Stimulated activated CD8-positive, alpha-beta memory T cell treated with anti-CD3 and anti-CD28 coated beads, Interleukin-2, amount 100 ng/mL, for 1 hour (primary cell): ENCODE measurements at places on chromosomes 16 and 17.

DNA sequence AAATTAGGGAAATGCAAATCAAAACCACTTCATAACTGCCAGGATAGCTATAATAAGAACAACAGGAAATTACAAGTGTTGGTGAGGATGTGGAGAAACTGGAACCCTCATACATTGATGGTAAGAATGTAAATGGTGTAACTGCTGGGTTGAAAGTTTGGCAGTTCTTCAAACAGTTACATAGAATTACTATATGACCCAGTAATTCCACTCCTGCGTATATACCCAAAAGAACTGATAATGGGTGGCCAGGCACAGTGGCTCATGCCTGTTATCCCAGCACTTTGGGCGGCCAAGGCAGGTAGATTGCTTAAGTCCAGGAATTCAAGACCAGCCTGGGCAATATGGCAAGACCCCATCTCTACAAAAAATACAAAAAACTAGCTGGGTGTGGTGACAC, 4.5 kb upstream of the CMTM4 start:
- DNase-seq = no peak

GRCh38 chr17:41811549-41812380, at the start of gene P3H4:
P3H4 (minus strand) TSS chr17:41811949; CDS start chr17:41811915, 34 bp downstream.
- DNase-seq = peak; percentile 49

GRCh38 chr17:73105431-73105830, 12.9 kb upstream of the SLC39A11 start:
- DNase-seq = no peak

DNA sequence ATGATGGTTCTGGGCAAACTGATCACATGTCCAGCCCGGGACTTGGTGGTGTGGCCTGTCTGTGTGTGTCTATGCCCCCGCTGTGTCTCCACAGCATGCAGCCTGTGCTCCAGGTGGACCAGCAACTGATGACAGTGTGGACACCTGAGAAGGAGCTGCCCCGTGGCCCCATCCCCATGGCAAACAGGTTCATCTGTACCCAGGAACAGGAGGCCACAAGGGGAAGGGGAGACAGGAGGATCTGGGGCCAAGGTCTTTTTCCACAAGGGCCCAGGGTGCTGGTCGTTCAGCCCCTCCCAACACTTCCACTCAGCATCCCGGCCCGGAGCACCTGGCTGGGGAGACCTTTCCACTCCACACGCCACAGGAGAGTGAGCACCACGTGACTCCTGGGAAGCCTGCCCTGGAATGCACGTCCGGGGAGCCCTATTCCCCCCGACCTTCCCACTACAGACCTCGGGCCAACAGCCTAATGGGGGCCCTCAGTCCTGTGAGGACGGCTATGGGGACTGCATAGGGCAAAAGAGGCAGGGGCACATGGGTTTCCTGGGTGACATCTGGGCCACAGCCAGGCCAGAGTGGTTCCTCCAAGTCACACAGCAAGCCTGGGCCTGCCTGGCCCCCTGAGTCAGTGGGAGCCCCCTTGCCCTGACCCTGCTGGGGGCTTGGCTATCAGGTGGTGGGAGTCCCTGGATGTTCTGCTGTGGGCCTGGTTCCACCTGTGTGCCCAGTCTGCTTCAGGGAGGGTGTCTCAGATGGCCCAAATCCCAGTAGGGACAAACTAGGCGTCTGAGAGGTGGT, 20.8 kb upstream of the NXPH3 start:
- no peak for DNase-seq

- peak; percentile 47 for DNase-seq
These were observed 3.5 kb downstream of the ZFPM1 start for GRCh38 chr16:88456356-88457292.

- no peak for DNase-seq
These were observed 19.4 kb upstream of the UBE2I start for GRCh38 chr16:1290063-1290501.

GRCh38 chr16:30356401-30357084, 1.4 kb upstream of the CD2BP2 start:
- DNase-seq = no peak

DNA sequence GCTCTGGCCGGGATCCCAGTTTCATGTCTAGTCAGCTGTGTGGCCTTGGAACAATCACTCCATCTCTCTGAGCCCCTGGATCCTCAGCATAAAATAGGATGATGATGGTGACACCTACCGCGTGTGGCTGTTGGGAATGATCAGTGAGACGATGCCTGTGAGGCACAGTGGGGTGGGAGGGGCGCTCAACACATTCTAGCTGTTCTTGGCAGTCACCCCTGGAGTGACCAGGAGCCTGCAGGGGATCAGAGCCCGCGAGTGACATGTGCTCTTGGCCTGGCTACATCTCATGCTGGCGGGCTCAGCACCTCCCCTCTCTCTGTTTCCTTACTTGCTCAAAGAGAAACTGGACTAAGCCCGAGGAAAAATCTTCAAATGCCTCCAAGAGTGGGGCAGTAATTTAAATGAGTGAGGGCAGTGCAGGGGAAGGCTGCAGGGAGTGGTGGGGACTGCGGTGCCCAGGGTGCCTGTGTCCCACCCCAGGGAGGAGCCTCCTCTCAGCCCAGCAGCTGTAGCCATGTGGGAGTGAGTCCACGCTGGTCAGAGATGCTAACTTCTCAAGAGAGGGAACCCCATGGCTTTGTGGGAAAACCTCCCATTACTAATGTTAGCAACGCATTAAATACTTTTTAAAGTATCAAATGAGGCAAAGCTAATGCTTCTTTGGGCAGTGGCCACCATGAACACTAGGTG, 23.1 kb upstream of the DOK4 start:
- DNase-seq = no peak

DNA sequence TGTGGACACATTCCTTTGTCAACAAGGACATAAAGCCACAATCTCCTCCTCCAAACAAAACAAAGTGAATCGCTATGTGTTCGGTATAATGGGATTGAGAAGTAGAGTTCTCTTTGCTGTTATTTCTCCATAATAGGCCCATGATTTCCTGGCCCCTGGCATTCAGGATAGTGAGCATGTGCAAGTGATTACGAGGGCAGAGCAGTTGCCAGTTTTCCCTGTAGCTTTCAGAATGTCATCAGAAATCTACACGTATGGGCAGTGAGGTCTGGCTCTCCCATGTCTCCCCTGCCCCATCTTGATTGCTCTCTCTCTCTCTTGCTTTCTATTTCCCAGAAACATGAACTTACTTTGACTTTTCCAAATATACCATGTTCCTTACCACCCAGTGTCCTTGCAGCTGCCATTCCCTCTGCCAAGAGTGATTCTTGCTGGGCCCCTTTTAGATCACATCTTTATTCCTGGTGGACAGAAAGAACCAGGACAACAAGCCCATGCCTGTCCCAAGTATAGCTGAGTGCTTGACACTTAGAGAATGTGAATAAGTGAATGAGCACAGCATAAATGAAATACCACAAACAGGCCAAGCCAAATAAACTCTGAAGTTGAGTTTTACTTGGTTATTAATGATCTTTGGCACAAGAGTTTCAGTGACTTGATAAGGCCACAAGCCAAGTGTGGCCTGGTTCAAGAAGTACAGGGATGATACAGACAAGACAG, 273.1 kb downstream of the CDH13 start:
- no peak for DNase-seq

DNA sequence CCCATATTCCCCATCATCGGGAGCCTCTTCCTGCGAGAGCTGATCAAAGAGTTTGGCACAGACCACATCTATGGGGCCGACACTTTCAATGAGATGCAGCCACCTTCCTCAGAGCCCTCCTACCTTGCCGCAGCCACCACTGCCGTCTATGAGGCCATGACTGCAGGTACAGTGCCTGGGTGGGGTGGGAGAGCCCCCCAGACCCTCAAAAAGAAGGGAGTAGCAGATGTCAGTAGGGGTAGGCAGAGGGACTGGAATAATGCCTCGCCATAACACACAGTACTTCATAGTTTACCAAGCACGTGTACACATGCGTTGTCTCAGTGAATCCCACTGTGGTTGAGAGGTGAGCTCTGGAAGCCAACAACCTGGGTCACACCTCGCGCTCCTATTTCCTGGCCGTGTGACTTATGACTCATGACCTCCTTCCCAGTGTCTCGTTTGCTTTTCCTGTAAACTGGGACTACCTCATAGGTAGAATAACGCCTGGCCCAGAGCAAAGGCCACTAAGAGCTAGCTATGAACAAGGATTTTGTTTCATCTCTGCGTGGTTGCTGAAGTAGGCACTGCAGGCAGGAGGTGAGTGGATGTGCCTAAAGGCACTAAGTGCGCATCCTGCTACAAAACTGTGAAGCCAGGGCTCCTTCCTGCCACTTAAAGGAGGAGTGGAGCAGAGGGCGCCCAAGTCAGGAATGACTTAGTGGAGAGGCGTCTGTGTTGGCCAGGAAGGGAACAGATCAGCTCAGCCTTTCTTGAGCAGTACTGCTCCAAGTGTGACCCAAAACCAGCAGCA, 5.2 kb downstream of the NAGLU start:
- no peak for DNase-seq

GRCh38 chr17:81386646-81387099, 8.6 kb upstream of the BAHCC1 start:
- DNase-seq = no peak

GRCh38 chr17:47604598-47604927, 45.2 kb upstream of the KPNB1 start:
- DNase-seq = no peak

DNA sequence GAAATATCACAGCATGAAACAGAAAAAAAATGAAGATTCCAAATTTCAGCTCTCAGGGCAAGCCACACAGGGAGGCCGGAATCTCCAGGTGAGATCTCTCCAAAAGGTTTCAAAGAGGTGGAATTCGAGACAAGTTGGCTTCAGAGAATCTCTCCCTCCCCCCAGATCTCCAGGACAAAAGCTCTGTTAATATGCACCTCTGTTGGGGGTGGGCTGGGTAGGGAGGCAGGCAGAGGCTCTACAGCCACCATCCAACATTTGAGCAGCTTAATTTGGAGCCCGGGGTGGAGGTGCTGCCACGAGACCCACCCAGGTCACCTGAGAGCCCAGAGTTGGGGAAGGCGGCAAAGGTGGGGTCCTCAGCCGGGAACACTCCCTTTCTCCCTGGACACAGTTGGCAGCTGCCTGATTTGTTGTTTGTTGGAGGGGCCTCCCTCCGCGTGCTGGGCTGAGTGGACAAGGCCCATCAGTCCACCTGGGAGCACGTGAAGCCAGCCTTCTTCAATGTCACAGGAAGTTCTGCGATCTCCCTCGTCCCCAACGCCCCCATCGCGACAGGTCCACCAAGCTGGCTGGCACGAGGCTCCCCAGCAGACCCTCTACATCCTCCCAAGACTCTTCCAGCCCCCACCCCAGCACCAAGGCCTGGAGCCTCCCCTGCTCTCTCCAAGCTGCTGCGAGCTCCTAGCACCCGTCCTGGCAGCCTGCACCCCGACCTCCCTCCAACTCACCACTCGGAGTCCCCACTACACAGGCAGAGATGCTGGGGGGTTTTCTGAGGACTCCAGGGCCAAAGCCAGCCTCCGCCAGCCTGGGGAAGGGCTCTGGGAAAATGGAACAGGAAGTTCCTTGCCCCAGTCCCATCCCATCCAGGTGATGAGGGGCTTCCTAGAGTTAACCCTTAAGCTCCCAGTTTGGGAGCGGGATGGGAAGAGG, at the start of gene ZSCAN10:
Gene ZSCAN10 (minus strand): TSS at position 836 of the 936 bp plus-strand sequence. CDS start 6,357 bp downstream, outside the sequence.
- DNase-seq = no peak

GRCh38 chr17:78779850-78780249, 2.2 kb downstream of the CYTH1 start:
- no peak for DNase-seq

DNA sequence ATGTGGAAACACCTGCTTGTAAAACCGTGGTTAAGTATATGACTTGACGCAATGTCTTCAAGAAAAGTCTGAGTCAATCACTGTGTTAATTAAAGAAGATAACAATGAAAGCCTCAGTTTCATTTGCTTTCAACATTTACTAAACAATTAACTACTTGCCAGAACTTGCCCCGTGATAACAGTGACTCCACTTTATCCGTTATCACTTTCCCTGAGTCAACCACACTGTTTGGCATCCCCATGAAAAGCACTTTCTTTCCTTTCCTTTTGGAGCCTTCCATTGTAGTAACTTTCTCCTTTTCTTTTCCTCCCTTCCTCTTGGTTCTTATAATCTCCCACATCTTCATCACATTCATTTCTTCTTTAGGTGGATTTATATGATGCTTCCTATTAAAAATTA, 435.1 kb upstream of the GOT2 start:
- DNase-seq = no peak

DNA sequence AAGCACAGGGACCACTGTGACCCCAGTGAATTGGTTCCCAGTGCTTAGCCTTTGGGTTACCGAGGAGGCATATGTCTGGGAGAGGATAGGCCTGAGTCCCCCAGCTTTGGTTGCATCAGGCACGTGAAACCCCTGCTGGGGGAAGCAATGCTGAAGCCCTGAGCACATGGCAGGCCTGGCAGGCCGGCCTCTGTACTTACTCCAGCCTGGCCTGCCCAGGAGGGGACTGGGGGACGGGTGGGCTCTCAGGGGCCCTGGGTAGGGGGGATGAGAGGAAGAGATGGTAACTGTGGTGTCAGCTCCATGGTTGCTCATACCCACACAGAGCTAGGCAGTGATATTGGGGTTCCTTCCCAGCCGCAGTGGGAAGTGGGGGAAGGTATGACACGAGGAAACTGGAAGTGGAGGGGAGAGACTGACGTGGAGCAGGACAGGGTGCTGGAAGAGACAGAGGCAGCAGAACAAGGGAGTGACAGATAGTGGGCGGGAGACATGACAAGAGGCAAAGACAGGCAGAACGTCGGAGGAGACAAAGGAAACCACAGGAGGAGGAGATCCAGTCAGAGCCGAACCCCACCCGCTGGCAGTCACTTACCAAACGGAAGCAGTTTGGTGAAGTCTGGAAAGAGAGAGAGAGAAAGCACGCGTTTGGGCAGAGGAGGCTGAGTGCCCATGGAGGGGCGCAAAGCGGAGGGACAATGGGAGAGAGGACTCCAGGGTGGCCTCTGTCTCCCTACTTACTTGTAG, 9.1 kb downstream of the TMEM208 start:
- no peak for DNase-seq

DNA sequence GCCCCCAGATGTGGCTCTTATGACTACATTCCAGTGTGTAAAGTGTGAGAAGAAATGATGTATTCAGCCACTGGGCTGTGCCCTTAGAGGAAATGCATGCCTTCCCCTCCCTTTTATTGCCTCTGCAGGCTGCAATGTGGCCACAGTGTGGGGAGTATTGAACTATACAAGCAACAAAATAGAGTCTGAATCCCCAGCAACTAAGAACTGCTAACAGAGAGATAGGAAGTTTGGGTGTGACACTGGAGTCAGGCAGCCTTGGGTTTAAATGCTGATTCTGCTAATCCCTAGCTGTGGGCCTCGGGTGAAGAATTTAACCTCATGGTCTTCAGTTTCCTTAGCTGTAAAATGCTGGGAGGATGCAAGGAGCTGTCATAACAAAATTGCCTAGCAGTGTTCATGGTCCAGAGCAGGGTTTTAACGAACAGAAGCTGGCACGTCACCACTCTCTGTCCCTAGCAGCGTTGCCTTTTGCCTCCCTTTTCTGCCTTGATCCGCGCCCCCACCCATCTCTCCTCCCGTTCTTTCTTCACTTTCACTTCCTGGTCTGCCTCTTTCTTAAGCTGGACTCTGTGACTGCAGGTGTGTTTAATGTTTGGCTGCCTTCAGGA, 50.3 kb downstream of the KPNA2 start:
- DNase-seq = no peak

GRCh38 chr17:64387545-64388171, 3.0 kb downstream of the PECAM1 start:
- DNase-seq = no peak

- no peak for DNase-seq
These were observed 1.3 kb downstream of the RHBDF1 start for GRCh38 chr16:71210-71539.
